ENCODE measurements at places on chromosomes 12 and 14. TPM values are rescaled to one million over a fixed set of nuclear protein-coding genes. Genes with fewer than 3 reads are reported as not detected.

Gene TSHR
- total RNA-seq: not detected

Gene DPPA3
- total RNA-seq: not detected

Gene TAS2R42
- total RNA-seq: not detected

Gene LRP1-AS
- total RNA-seq: not detected

Gene DNAJC22
- not detected for total RNA-seq

Gene LMNTD1
- total RNA-seq: not detected

Gene MORN3
- total RNA-seq: not detected

Gene ERBB3
- total RNA-seq: 3.2 TPM

Gene SNX6
- 25.3 TPM for total RNA-seq

Gene FKBP11
- total RNA-seq: 38.8 TPM

Gene E2F7
- total RNA-seq: not detected

Gene NEMF
- total RNA-seq: 14.6 TPM

- DNase-seq: no peak
Measured at GRCh38 chr12:12562016-12562483, 613 bp downstream of the DUSP16 start.

DNA sequence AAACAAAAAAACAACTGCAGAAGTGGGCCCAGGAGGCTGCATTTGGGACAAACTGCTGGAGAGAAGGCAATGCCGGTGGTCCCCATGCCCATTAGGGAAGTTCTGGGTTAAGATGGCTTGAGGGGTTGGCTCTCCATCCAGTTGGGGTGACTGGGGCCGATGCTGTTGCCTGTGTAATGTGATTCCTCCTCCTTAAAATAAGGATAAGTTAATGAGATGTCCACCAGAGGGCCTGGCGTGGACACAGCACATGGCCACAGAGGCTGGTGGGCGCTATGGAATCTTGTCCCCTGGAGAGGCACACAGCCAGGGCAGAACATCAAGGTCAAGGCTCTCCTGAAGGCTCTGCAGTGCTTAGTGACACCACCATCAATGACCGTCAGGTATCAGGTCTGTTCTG, 1.0 kb upstream of the TESC start:
- DNase-seq: no peak

GRCh38 chr12:642633-643474, 20.4 kb downstream of the NINJ2 start:
- no peak for DNase-seq

GRCh38 chr12:107402041-107403022, 283.3 kb upstream of the PWP1 start:
- no peak for DNase-seq

GRCh38 chr12:3150931-3151835, 74.0 kb downstream of the TSPAN9 start:
- no peak for DNase-seq

DNA sequence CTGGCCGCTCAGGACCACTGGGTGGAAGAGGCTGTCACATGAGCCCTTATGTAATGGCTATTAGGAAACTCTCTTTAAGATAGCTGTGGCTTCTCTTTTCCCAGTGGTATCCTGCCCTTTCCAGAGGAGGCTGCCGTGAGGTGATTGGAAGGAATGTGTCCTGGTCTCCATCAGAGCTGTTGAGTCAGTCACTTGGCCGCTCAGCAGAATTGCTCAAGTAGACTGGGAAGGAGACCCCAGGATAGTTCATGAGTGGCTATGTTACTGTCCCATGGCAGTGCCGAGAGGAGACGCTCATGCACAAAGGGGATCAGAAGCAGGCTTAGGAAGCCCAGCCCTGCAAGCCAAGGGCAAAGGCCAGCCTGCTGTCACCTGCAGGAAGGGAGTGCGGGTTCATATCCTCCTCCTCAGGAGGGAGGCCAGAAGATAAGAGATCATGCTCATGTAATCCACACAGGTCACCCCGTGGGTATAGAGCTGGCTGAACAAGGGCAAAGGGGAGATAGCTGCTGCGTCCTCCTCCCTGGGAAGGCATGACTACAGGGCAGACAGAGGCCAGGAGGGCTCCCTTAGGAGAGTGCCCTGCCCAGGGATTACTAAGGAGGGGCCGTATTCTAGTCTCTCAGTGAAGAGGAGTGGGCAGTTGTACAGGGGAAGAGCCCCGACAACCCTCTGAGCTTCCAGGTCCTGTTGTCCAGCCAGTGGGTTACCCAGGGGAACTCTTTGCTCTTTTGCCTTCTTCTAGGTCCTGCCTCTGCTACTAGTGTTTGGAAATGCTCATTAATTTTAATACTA, 137.0 kb upstream of the MAX start:
- DNase-seq: no peak

- peak; percentile 87 for DNase-seq
Measured at GRCh38 chr12:124411281-124411878, 116.5 kb downstream of the RFLNA start.

DNA sequence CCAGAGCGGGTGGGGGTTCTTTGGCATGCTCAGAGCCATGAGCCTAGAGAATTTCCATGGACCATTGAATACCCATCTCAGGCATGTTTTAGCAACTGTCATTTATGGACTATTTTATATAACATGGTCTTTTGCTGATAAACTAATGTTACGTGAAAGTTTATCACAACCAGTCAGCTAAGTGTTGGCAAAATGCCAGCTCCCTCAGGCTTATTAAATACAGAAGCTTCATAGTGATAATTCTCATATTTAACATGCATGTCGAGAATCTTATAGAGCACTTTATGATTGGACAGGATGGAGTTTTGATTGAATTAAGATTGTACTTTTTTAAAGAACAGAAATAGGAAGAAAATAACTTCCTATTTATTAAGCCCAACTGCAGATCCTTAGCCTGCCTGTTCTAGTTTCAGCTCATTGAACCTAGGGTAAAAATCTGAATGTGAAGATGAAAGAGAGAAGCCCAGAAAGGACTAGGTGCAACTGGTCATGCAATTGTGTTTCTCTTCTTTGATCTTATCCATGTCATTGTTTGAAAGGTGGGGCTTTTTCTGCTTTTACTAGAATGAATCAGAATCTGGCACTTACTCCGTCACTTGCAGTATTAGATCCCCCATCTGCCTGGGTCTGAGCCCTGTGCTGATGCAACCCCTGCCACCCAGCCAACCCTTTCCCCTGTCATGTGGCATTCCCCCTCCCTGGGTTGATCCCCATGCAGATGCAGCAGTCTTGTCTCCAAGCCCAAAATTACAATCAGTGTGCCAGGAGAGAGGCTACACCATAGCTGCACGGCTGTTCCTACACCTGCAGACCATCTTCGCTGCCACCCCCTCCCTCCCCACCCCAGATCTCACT, 134.6 kb upstream of the EVL start:
- no peak for DNase-seq

- no peak for DNase-seq
Measured at GRCh38 chr12:67741270-67741669, 92.7 kb downstream of the DYRK2 start.

DNA sequence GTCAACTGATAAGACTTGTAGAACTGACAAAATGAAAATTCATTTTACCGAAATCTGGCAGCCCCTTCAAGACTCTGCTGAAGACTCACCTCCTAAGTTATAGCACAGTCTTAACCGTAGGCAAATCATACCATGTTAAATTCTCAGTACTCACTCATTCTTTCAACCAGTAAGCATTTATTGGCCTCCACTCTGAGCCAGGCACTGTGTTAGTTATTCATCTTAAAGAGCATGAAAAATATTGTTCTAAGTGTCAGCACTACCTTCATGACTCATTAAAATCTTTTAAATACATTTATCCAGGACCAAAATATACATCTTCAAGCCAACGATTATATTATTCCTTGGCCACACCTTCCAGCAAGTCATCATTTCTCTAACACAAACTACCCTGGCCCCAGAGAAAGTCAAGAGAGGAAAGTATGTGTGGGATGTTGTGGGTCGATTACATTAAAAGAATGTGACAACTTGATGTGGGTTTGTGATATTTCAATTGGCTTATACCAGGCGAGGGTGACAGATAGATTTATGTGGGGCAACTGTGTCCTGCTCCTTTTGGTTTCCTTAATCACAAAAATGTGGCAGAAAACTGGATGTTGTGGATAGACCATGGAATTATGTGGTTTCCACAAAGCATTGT, 55.0 kb downstream of the TMEM30B start:
- no peak for DNase-seq

- DNase-seq: no peak
Measured at GRCh38 chr12:92854344-92854743, 74.8 kb downstream of the EEA1 start.

DNA sequence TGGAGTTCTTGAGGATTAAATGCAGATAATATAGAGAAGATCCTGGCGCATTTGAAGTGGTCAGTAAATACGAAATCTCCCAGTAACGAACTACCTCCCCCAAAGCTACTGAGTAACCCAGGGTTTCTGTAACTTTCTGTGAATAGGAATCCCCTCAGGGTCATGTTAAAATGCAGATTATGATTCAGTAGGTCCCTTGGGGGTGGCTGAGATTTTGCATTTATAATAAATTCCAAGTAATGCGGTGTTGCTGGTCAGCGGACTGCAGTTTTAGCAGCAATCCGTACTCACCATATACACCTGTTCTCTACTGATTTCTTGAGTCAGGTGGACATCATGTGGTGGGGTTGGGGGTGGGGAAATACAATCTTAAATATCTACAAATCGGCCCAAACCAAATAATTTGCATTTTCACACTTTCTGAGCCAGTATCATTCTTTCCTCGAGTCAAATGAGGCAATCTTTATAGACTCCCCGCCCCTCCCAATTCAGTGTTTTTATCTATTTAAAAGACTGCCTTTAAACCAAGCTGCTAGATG, 868 bp downstream of the SPATA7 start:
- DNase-seq: no peak

DNA sequence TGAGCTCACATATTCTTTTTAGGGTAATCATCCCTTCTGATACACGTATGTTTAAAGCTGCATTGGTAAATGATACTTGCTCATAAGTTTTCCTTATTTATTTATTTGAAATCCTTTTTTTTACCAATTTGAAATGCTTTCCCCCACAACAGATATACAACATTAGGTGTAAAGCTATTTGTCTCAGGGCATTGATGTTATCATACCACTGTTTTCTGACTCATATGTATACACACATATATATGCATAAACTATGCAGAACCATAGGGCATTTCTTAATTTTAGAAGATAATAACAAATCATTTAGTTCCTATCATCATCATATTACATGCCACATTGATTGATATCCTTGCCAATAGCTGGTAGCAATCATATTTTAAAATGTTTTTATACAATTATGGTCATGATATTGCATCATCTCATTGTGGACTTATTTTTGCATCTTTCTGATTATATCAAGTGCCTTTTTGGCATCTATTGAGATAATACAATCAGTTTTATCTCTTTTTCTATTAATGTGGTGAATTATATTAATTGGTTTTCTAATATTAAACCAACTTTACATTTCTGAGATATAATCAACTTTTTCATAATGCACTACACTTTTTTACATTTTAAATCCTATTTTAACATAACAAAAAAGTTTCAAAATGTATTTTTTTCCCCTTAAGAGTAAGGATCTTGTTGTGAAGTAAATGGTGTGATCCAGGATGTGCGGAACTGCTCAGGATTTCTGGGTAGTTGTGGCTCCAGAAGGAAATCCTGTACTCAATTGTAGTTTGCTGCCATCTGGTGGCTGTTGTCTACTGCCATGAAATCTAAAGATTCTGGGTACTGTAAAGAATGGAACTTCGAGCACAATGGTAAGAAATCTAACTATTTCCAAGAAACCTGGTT, 16.7 kb downstream of the OR9K2 start:
- no peak for DNase-seq

DNA sequence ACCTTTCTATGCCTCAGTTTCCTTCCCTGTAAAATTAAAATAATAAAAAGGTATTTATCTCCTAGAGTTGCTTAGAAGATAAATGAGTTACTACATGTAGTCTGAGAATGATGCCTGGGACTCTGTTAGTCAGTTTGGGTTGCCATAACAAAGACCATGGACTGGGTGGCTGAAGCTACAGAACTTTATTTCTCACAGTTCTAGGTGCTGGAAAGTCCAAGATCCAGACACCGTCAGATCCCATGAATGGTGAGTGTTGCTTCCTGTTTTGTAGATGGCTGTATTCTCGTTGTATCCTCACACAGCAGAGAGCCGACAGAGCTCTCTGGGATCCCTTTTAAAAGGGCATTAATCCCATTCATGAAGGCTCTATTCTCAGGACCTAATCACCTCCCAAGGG, 64.0 kb upstream of the LTA4H start:
- DNase-seq: no peak

DNA sequence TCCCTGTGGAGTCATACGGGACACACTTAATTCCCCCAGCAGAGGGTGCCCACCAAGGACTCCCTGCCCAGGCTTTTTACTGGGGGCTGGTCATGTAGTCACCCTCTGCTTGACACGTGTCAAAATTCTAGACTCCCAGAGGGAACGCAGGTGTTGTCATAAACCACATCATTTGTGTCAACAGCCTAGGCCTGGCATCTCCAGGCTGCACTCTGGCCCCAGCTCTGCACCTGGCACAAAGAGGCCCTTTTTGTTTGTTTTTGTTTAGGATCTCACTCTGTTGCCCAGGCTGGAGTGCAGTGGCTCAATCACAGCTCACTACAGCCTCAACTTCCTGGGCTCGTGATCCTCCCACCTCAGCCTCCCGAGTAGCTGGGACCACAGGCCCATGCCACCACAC, 21.1 kb downstream of the BRI3BP start:
- no peak for DNase-seq

GRCh38 chr14:83918546-83918945, 1611.4 kb upstream of the FLRT2 start:
- no peak for DNase-seq

DNA sequence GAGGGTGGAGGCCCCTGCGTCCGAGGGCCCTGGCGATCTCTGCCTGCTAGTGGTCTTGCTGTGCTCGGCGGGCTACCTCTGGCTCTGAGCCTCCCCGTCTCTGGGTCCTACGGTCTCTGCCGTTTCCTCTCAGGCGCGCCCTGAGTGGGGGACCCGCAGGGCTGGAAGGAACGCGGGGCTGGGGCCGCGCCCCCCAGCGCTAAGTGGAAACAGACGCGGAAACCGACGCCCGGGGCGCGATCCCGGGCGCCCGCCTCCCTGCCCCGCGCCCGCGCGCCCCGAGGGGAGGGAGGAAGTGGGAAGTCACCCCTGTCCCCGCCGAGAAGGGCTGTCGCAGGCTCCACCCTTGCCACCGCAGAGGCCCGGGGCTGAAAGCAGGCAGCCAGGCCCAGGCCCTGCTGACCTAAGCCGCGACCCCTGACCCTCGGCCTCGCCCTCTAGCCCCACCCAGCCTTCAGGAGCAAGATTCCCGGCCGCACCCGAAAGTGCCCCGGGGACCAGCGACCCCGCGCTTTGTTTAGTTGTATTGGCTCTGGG, 831 bp downstream of the CRIP1 start:
- DNase-seq: no peak

- DNase-seq: no peak
Measured at GRCh38 chr12:57240066-57240921, 10.7 kb downstream of the STAC3 start.

GRCh38 chr14:66487164-66487563, 993 bp downstream of the CCDC196 start:
- no peak for DNase-seq

DNA sequence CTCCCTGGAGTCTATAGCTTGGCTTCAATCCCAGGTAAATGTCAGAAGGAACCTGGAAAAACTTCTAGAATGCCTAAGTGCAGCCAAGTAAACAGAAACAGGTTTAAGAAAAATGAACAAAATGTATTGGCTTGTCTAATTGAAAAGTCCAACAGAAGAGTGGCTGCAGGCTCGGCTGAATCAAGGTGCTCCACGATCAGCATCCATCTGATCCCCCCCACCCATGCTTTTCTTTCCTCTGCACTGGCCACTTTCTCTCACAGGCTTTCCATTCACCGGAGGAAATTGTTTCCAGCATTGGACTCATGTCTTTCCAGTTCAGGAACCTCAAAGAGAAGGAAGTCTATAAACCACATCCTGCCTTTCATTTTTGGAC, 42.0 kb upstream of the C14orf180 start:
- DNase-seq: no peak
